ENCODE measurements at places on chromosomes 12 and 14. TPM values are rescaled to one million over a fixed set of nuclear protein-coding genes. Genes with fewer than 3 reads are reported as not detected.

The RPL10L gene
- not detected for total RNA-seq

The ZNF10 gene
- 8.8 TPM for total RNA-seq

The KRT76 gene
- not detected for total RNA-seq

The CLEC1B gene
- 0.46 TPM for total RNA-seq

The CCDC177 gene
- 0.39 TPM for total RNA-seq

The RARG gene
- 25.9 TPM for total RNA-seq

The SLC10A1 gene
- total RNA-seq = not detected

The APOF gene
- not detected for total RNA-seq

The TMX1 gene
- 36.9 TPM for total RNA-seq

The TSPAN9 gene
- total RNA-seq = 19.2 TPM

The HHIPL1 gene
- 2.9 TPM for total RNA-seq

The CRIP2 gene
- total RNA-seq = 63.9 TPM

DNA sequence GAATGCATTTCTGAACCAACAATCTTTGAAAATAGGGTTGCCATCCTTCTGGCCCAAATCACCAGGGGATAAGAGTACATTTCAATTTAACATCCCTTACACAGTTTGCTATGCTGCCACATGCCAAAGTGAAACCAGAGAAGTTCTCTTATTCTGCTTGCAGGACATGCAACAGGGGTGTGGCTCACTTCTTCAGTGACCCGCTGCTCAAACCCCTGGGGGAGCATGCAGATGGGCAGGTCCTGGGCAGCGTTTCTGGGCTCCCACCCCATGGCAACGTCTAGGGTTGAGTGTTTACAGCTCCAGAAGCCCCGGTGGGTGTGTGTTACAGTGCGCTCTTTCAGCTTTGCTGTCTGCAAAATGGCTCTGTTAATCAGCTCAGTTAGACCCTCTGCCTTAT is 1306.3 kb upstream of the TMEM132C start:
- H3K4me3 ChIP-seq = no peak overlapping the region
- DNase-seq = no peak
- H3K27ac ChIP-seq = no peak overlapping the region
- no peaks in the 10 kb centered on the region for H3K4me1 ChIP-seq
- H3K36me3 ChIP-seq = no peaks in the 10 kb centered on the region

- H3K36me3 ChIP-seq = no peaks in the 10 kb centered on the region
- no peak for DNase-seq
- H3K4me1 ChIP-seq = no peaks in the 10 kb centered on the region
- H3K4me3 ChIP-seq = no peak within 1 kb of the TSS
- H3K27me3 ChIP-seq = peaks cover 19% of the 10 kb centered on the region
Measured at GRCh38 chr14:63045234-63045611, at the start of gene KCNH5. KCNH5 (minus strand) TSS chr14:63045458; CDS start chr14:63045186, 272 bp downstream.

DNA sequence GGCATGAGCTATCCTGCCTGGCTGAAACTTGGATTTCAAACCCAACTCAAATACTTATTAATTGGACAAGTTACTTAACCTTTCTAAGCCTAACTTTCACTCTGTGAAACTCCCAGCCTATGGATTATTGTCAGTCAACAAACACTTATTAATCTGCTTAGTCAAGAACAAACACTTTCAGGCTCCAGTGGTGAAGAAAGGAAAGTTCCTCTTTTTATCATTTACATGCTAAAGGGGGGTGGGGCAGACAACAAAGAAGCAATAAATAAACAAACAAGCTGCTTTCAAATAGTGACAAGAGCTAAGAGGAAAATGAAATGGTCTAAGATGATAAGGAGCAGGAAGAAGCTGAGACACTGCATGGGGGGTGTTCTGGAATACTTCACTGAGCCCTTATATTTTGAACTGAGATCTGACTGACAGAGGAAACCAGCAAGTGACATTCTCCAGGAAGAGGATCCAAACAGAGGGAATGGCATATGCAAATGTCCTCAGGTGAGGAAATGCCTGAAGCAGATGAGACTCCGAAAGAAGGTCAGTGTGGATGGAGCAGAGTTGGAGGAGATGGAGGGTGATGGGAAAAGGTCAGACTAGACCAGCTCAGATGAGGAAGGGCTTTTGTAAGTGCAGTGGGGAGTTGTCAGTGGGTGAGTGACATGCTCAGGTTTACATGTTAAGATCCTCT is 259.6 kb downstream of the ITPR2 start:
- no peak overlapping the region for H3K4me3 ChIP-seq
- no peak for DNase-seq
- no peaks in the 10 kb centered on the region for H3K36me3 ChIP-seq
- H3K27ac ChIP-seq = no peak overlapping the region
- H3K27me3 ChIP-seq = no peaks in the 10 kb centered on the region

GRCh38 chr14:52876311-52876710 is 74.5 kb downstream of the FERMT2 start:
- H3K36me3 ChIP-seq = peaks cover 36% of the 10 kb centered on the region
- H3K4me1 ChIP-seq = no peaks in the 10 kb centered on the region
- DNase-seq = no peak
- H3K4me3 ChIP-seq = no peak overlapping the region
- H3K27me3 ChIP-seq = no peaks in the 10 kb centered on the region

DNA sequence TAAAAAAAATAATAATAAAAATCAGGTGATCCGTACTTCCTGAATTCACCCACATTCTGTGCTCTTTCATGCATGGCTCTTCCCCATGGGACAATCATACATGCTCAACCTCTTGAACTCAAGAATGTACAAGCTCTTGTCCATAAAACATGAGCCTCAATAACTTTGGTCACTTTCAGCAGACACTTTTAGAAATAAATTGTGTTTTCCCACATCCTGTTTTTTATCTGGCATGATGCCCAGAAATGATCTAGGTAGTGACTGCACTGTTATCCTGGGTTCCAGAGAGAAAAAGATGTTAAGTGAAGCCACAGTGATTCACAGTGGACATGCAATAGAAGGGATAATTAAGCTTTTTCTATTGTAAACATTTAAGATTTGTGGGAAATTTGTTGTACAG is 537.6 kb upstream of the TMEM132C start:
- no peaks in the 10 kb centered on the region for H3K27me3 ChIP-seq
- no peaks in the 10 kb centered on the region for H3K36me3 ChIP-seq
- no peaks in the 10 kb centered on the region for H3K4me1 ChIP-seq
- H3K4me3 ChIP-seq = no peak overlapping the region
- no peak overlapping the region for H3K27ac ChIP-seq

GRCh38 chr14:35808076-35808637 is 938 bp downstream of the RALGAPA1 start:
- H3K4me1 ChIP-seq = peaks cover 20% of the 10 kb centered on the region
- peak overlapping the region; percentile 45 for H3K4me3 ChIP-seq
- no peaks in the 10 kb centered on the region for H3K36me3 ChIP-seq
- no peak for DNase-seq
- H3K27ac ChIP-seq = peak overlapping the region; percentile 83
- H3K27me3 ChIP-seq = no peaks in the 10 kb centered on the region

DNA sequence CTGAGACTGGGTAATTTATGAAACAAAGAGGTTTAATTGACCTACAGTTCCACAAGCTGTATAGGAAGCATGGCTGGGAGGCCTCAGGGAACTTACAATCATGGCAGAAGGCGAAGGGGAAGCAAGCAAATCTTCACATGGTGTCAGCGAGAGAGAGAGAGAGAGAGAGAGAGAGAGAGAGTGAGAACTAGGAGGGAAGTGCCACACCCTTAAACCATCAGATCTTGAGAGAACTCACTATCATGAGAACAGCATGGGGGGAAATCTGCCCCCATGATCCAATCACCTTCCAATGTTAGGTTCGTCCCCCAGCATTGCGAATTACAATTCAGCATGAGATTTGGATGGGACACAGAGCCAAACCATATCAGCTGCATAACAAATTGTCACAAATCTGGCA is 96.7 kb downstream of the CHST11 start:
- no peaks in the 10 kb centered on the region for H3K27me3 ChIP-seq
- H3K4me3 ChIP-seq = no peak overlapping the region
- H3K36me3 ChIP-seq = no peaks in the 10 kb centered on the region
- no peak for DNase-seq
- H3K4me1 ChIP-seq = peaks cover 7% of the 10 kb centered on the region

DNA sequence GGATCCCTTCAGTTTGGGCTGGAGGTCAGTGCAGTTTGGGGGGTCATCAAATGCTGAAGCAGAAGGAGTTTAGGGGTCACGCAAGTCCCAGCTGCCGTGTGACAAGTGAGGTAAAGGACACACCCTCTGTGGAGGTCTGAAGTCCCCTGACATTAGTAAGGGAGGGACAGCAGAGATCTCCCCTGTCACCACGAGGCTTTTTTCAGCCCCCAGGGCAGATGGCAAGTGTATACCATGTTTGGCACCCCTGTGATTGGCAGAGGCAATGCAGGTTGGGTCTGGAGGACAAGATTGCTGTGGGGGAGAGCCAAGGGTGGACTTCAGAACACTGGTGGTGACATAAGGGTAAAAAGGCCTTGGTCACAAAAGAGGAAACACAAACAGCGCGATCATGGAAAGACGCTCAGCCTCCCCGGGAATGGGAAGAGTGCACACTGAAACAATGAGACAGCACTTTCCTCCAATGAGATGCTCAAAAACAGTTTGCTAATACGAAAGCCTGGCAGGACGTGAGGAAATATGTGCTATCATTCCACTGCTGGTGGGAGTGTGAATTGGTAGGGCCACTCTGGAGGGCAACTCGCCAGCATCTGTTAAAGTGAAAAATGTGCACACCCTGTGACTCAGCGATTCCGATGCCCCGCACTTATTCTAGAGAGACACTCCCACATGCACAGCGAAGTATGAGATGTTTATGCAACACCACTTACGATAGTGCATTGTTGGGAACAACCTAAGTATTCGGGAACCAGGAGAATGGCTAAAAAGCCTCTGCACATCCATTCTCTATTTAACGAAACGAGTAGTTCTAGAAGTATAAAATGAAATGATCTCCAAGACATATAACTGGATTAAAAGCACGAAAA is 14.4 kb upstream of the CD27 start:
- H3K36me3 ChIP-seq = no peaks in the 10 kb centered on the region
- DNase-seq = peak; percentile 94
- H3K4me1 ChIP-seq = peaks cover 19% of the 10 kb centered on the region
- H3K27me3 ChIP-seq = no peaks in the 10 kb centered on the region
- H3K27ac ChIP-seq = peak overlapping the region; percentile 66

DNA sequence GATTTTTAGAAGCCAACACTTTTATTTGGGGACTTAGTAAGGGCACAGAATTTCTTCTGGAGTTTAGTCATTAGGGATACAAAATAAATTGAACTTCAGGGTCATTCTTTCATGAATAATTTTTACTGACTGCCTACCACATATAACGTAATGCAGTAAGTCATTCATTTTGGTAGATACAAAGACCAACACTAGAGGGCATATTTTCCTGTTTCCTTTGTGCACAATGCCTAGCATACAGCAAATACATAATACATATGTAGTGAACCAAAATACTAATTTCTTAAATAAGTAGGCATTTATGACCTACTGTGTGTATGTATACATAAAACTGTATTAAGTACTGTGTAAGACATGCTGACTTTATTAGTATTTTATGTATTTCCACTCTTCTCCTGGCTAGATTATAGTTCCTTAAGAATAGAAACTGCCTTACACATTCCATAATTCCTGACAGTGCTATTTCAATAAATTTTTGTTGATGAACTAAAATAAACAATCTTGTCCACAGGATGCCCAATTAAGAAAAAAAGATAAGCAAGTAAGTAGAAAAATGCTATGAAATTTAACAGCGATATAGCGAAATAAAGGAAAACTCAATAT is 47.9 kb downstream of the PPP1R12A start:
- H3K27me3 ChIP-seq = no peaks in the 10 kb centered on the region
- H3K4me3 ChIP-seq = no peak overlapping the region
- no peak overlapping the region for H3K27ac ChIP-seq
- H3K36me3 ChIP-seq = no peaks in the 10 kb centered on the region
- no peaks in the 10 kb centered on the region for H3K4me1 ChIP-seq

GRCh38 chr12:1633459-1633858 is 4.4 kb downstream of the WNT5B start:
- no peak overlapping the region for H3K27ac ChIP-seq
- DNase-seq = no peak
- H3K4me3 ChIP-seq = no peak overlapping the region
- no peaks in the 10 kb centered on the region for H3K27me3 ChIP-seq
- no peaks in the 10 kb centered on the region for H3K4me1 ChIP-seq
- H3K36me3 ChIP-seq = no peaks in the 10 kb centered on the region

DNA sequence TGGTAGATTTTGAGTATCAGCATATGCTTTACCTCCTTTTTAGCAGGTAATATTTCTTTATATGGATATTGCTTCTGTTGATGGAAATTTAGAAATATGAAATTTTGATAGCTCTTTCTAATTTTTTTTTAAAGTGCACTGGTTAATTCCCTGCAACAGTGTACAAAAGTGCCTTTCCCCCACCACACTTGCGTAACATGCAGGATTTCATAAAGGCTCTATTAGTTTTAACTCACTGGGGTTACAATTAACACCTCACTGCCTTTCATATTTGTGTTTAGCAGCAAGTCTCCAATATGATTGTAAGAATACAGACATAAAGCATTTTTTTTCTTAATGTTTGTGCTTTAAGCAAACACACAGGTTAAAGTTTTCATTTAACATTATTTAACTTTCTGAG is 25.6 kb downstream of the MNAT1 start:
- no peaks in the 10 kb centered on the region for H3K36me3 ChIP-seq
- H3K4me3 ChIP-seq = no peak overlapping the region
- no peaks in the 10 kb centered on the region for H3K4me1 ChIP-seq
- no peaks in the 10 kb centered on the region for H3K27me3 ChIP-seq
- DNase-seq = no peak
- H3K27ac ChIP-seq = no peak overlapping the region

GRCh38 chr12:1835211-1836131 is 15.1 kb downstream of the LRTM2 start:
- H3K4me3 ChIP-seq = no peak overlapping the region

DNA sequence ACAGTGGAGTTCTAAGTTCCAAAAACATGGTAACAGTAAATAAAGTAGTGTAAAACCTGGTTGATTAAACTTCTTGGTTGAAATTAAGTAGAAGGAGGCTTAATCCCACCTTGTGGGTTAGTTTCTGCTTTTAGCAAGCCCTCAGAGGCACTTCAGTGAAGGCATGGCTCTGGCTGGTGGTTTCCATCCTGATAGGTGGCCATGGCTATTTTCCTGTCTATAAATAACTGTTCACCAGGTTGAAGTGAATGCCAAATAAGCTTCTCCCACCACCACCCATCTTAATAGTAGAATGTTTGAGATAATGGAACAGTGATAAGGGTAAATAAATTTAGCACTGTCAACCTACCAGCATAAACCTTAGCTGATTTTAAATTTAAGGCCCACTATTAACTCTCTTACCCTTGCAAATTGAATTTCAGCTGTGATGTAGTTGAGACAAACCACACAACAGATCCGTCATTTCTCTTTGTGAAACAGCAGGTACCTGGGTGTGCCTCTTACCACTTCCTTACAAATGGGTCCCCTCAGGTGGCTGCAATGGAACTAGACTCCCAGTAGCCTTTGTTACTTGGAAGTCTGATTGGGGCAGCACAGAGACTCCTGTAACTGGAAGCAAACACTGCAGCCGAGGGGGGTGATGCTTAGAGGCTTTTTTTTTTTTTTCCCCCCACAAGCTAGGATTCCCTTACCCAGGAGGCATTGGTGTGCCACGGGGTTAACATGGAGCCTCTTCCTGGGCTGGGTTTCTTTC is 41.4 kb downstream of the DAAM1 start:
- H3K27ac ChIP-seq = no peak overlapping the region
- DNase-seq = no peak
- H3K4me3 ChIP-seq = no peak overlapping the region
- H3K27me3 ChIP-seq = no peaks in the 10 kb centered on the region
- no peaks in the 10 kb centered on the region for H3K4me1 ChIP-seq

- H3K27ac ChIP-seq = no peak overlapping the region
- H3K27me3 ChIP-seq = no peaks in the 10 kb centered on the region
- no peak overlapping the region for H3K4me3 ChIP-seq
- no peak for DNase-seq
- no peaks in the 10 kb centered on the region for H3K36me3 ChIP-seq
Measured at GRCh38 chr14:60304509-60304908, 55.5 kb downstream of the PPM1A start.
